ENCODE measurements at places on chromosomes 2 and 18.

- DNase-seq = no peak
Observed at GRCh38 chr18:63022429-63023022, 297.0 kb downstream of the BCL2 start.

- DNase-seq = no peak
Observed at GRCh38 chr2:17863539-17863938, 14.9 kb upstream of the KCNS3 start.

GRCh38 chr2:147211484-147211883 is 633.3 kb upstream of the ACVR2A start:
- no peak for DNase-seq

DNA sequence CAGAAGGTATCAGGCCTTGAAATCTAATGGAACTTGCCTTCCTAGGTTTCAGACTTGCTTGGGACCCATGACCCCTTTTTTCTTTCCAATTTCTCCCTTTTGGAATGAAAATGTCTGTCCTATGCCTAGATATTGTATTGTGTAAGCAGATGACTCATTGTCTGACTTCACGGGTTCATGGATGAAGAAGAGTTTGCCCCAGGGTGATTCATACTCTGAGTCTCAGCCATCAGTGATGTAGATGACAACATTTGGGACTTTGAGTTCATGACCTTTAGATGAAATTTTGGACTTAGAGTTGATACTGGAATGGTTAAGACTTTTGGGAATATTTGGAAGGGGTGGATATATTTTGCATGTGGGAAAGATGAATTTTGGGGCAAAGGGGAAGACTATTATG is 11.2 kb upstream of the SCYGR5 start:
- DNase-seq = no peak

DNA sequence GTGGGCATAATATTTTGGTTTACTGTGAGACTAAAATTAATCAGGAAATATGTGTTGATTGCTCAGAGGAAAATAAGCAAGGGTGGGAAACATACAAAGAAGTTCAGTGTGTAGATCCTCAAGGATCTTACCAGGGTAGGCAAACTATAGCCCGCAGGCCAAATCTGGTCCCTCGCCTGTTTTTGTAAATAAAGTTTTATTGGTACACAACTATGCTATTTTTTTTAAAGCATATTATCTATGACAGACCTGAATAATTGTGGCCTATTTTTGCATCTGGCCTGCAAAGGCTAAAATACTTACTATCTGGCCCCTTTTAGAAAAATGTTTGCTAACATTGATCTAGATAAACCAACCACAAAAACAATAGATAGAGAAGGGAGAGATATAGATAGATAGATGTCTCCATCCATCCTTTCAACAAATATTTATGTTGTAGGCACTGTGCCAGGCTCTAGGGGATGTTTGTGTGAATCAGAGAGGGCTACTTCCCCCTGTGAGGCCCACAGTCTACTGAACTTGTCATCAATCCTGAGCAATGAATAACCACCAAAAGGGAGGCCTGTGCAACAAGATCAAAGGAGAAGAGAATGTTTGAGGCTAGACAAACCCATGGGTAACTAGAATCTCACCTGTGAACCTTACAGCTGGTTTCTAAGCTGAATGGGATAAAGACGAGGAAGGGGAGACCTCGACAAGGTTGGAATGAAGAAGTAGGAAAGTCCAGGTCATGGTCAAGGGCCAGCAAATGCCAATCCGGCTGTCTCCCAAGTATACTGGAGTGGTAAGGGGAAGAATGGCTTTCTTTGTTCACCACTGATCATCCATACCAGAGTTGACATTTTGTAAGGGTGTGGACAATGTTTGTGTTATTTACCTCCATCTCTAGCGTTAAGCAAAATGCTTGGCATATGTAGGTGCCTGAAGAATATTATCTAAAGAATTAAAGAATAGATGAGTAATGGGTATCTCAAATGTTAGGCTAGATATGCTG is 23.6 kb downstream of the ALPK2 start:
- DNase-seq = no peak

DNA sequence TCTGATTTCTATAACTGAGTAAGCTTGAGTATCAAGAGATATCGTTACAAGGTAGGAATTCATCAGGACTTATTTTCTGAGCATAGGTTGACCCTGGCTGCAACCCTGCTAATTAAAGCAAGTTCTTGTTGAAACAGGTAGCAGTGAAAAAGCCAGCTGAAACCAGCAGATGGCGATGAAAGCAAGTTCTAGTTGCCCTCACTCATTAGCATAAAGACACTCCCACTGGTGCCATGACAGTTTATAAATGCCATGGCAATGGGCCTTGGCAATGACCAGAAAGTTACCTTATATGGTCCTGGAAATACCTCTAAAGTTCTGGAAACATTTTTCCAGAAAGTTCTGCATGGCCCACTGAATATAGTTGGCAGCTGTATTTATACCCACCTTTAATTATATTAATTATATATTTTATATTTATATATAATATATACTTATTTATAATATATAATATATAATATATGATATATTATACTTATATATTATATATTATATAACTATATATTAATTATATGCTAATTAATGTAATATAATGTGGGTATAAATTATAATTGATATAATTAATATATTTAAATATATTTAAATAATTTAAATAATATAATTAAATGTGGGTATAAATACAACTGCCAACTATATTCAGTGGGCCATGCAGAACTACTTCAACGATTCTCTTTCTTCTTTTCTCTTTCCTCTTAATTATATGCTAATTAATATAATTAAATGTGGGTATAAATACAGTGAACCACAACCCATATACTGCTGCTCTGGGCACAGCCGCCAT is 188.0 kb downstream of the CDH7 start:
- no peak for DNase-seq

- no peak for DNase-seq
Observed at GRCh38 chr18:56570978-56571377, 67.4 kb downstream of the TXNL1 start.

DNA sequence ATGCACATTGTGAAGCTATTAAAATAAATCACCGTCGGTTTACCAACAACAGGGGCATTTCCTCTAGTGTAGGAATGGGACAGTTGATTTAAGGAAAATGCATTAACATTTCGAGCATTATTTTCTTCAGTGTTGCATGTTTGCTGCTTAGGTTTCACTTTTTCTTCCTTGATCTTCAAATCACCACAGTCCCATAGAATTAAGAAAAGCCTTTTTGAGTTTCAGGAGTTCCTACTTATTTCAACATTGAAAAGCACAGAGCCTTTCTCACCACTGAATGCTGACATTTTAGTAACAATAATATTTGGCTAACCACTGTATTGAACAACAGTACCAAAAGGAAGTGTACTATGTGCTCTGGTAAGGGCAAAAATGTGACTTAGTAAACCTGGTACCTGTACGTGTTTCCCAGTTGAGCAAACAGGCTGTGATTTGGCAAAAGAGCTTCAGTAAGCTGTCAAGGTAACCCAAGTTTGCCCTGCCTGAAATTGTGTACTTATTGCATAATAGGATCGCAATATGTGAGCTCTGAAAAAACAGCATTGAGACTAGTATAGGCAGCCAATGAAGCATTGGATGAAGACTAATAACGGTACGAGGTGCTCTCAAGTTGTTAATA is 2.2 kb downstream of the LRRTM4 start:
- no peak for DNase-seq

DNA sequence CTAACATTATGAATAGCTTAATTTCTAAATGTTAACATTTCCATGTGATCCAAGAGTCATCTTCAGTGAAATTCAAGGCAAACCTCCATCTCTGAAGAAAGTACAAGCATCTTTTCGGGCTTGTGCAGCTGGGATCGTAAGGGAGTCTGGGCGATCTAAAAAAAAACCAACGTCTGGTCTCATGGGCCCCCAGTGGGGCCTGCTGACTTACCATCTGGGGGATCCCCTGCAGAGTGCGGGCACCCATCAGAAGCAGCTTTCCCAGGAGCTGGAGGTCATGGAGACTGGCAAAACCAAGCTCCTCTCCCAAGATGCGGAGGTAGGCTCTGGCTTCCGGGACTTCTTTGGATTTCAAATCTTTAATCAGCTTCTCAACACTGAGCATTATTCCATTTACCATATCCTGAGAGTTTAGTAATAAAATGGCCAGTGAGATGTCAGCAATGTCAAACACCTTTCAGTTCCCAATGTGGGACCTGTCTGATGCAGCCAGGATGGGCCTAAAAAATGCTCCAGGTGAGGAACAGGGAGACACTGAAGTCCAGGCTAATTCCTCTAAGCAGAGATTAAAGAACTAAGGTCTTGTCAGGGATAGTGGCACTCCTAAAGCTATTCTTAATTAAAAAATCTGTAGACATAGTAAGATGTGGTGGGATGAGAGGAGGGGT is 19.0 kb downstream of the APOB start:
- no peak for DNase-seq

DNA sequence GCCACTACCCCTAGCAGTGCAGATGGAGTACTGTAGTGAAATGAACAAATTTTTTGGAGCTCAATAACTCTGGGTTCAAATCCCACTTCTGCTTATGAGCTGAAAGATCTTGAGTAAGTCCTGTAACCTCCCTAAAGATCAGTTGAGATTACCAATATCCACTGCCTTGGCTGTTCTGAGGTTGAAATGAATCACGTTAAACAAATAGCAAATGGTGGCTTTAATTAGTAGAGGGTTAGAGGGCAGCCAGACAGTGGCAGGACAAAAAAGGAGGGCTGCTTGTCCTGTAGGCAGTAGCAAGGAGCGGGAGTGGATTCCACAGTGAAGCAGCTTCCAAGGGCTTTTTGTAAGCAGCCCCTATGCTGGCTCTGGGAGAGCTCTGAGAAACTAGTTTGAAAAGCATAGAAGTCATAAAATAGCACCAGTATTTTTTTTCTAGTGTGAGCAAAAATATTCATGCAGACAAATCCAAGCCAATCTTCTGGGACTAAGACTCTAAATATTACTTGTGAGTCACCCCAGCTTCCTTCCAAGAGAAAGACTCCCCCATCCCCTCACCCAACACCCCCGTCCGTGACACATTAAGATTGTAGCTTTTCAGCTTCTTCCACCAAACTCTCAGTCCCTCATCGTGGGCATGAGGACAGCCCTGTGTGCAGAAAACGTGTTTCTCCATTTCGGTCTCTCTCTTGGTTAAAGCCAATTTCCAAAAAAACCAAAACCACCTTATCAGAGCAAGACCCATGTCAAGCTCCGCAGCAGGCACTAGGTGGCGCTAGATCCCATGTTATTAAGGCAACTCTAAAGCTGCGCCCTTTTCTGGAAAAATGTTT is 123.5 kb upstream of the LGALSL start:
- peak; percentile 67 for DNase-seq

- DNase-seq = peak; percentile 22
Observed at GRCh38 chr18:43578706-43579105, 301.4 kb upstream of the SYT4 start.

GRCh38 chr2:199716807-199717586 is 134.0 kb downstream of the FTCDNL1 start:
- DNase-seq = no peak

GRCh38 chr18:44716697-44717163 is 36.0 kb downstream of the SETBP1 start:
- DNase-seq = no peak

DNA sequence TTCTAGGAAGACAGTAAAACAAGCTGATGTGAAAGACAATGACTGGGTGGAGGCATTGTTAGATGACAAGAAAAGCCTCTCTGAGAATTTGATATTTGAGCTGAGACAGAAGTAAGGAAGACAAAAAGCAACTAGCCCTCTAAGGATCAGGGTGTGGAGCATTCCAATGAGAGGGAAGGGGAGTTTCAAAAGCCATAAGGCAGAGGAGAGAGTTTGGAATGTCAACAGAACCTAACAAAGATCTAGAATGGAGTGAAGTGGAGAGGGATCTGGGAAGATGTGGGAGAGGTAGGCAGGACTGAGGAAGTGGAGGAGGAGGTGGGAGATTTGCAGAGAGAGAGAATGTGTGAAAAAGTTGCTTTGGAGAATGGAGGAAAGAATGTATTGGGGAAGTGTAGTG is 17.3 kb upstream of the ASXL2 start:
- no peak for DNase-seq

- DNase-seq = no peak
Observed at GRCh38 chr2:72057308-72057707, 90.4 kb downstream of the CYP26B1 start.

GRCh38 chr18:50627594-50628532 is 68.0 kb downstream of the MAPK4 start:
- no peak for DNase-seq

GRCh38 chr18:40016405-40016804 is 1938.6 kb upstream of the PIK3C3 start:
- DNase-seq = no peak

GRCh38 chr2:160752475-160753330 is 259.1 kb upstream of the RBMS1 start:
- no peak for DNase-seq

DNA sequence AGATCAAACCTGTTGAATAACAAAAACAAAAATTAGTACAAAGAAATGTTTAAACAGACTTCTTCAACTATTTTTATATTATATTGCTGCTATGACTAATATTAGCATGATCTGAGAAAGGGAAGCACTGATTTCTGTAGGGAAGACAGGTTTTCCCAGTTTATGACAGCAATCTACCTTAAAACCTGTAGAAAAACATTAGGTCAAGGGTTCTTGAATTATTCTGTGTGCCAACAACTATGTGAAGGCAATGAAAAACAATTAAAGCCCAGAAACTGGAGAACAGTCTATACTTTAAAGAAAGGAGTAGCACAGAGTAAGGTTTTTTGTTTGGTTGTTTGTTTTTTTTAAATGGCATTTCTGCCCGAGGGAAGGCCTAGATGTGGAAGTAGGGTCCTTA is 23.3 kb downstream of the PUM2 start:
- no peak for DNase-seq

GRCh38 chr2:60808330-60808801 is 52.3 kb downstream of the PAPOLG start:
- peak; percentile 16 for DNase-seq

GRCh38 chr2:23485841-23486683 is 101.1 kb downstream of the KLHL29 start:
- no peak for DNase-seq

GRCh38 chr18:41459656-41460055 is 495.4 kb upstream of the PIK3C3 start:
- no peak for DNase-seq

DNA sequence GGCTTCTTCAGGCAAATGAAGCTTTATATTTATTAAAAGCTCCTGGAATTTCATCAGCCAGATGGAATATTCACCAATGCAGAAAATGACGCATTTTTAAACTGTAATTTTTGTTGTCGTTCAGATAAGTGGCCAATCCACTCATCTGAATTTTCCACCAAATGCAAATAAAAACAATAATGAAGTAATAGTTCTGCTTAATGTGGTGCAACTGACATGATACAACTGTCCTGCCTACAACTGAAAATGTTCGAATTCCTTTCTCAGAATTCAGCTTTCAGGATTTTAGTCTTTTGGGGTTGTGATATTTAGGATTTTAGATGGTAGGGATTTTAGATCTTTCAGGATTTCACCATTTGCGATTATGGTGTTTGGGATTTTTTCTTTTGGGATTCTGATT is 27.1 kb upstream of the PUM2 start:
- no peak for DNase-seq

- no peak for DNase-seq
Observed at GRCh38 chr2:73262108-73262651, 22.1 kb downstream of the FBXO41 start.

Measured in amygdala (tissue), 56 donors.